ENCODE measurements at places on chromosomes 6 and 20. TPM values are rescaled to one million over a fixed set of nuclear protein-coding genes. Genes with fewer than 3 reads are reported as not detected.

DNA sequence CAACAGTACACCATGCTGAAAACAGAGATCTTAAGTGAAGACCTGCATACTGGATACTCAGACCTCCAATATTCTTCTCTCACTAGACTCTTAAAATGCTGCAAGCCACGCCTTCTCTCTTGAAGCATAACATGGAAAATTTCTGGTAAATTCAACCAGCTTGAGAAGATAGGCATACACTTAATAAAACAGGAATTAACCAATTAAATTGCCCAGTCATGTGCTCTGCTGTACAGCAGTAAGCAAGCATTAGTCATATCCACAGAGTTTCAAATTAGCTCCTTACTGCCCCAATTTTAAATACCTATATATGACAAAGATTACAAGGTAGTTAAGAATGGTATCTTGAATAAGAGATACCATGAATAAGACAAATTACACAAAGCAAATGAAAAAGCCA is 53.8 kb downstream of the C6orf58 start:
- DNase-seq, result no peak

- no peak for DNase-seq
Observed at GRCh38 chr20:51484141-51484815, 58.2 kb downstream of the NFATC2 start.

The HFE gene
- total RNA-seq, result 0.28 TPM

- no peak for DNase-seq
Observed at GRCh38 chr6:108163644-108164542, 1.9 kb upstream of the NR2E1 start.

- DNase-seq, result no peak
Observed at GRCh38 chr6:158020272-158020711, 38.6 kb downstream of the SYNJ2 start.

DNA sequence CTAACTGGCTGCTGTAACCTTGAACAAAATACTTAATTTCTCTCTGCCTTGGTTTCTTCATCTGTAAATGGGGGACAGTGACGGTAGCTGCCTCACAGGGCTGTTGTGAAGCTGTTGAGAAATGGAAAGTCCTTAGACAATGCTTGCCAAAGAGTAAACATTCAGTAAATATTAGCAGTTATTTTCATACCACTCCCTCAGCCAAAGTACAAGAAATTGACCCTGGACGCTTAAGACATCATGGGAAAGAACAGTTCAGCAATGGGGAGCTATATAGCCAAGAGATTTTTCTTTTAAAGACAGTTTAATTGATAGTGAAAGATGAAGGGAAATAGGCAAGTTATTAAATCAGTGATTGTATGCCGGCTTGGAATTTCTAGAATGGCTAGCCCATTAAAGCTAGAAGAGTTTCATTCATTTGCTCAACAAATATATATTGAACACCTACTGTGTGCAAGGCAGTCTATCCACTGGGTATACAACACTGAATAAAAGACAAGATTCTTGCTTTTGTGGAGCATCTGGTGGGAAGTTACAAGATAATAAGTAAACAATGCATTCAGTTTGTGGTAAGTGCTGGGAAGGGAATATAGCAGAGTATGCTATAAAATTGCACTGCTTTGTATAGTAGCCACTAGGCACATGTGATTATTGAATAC is 2.0 kb downstream of the CTNNBL1 start:
- no peak for DNase-seq

DNA sequence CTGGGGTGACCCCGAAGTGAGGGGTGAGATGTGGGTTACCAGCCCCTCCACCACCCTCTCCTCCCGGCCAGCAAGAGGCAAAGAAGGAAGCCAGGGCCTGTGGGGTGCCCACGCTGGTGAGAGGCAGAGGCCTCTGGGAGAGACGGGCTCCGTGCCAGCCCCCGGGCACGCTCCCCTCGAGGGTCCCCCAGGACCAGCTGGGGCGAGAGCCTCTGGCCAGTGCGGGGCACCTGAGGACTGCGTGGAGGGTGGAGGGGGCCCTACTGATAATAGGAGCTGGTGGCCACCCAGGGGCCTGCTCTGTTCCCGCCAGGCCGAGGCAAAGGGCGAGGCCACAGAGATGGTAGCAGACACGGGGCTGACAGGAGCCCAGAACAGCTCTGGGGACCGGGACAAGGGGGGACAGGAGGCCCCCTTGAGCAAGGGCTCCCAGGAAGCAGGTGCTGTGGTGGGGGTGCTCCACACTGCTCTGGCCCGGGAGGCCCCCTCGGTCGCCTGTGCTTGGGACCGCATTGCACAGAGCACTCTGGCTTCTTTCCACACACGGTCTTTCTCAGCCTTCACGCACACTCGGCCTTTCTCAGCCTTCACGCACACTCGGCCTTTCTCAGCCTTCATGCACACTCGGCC is 226.9 kb downstream of the TTLL2 start:
- no peak for DNase-seq

Data from CD4-positive, alpha-beta T cell (primary cell).